ENCODE measurements at places on chromosomes 1 and 21. TPM values are rescaled to one million over a fixed set of nuclear protein-coding genes. Genes with fewer than 3 reads are reported as not detected.

DNA sequence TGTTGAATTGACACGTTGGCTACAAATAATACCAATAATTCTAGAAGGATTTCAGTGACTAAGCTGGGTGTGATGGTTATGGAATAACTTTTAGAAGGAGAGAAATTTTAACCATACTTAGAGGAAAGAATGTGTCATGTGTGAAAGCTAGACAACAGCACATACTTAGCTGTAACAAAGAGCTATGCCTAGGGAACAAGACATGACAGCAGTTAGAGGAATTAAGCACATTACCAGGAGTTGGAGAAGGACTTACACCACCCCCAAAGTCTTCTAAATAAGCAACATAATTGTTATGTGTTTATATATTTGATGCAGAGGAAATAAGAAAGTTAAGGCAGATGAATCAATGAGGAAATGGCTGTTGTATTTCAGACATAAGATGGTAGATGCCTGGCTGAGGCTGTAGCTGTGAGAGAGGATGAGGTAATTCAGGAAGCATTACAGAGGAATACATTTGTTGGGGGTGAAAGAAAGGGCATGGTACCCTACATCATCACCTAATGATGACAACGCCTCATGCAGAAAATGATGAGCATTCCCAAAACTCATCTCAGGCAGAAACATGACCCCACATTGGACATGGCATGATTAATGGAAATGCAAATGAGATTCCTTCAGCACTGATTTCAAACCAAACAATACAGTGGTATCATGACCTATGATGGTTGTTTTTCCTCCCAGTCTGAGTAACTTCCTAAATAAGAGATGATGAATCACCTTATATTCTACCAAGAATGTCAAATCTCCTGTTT, 211.5 kb downstream of the LHX8 start:
- no peak for DNase-seq

GRCh38 chr21:25329227-25329825, 278.0 kb downstream of the MRPL39 start:
- peak; percentile 4 for DNase-seq

Gene DMRTB1
- polyA plus RNA-seq: not detected

DNA sequence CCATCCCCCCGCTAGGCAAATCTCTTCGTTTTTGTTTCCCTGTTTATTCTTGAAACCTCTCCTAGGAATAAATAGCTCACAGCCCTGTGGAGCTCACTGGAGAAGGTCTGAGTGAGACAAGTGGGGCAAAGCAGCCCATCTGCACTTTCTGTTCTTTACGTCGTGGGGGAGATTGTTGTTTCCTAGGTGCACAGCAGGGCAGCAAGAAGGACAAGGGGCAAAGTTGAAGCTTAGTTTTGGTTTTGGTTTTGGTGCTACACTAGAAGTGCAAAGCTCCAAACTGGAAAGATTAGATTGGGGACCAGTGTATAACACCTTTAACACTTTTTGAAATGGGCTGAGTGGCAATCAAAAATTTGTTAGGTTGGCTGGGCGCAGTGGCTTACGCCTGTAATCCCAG, 76.6 kb downstream of the GPR88 start:
- DNase-seq: no peak

Gene CYP4A22
- not detected for polyA plus RNA-seq
